Cerebellum (tissue), 4 donors: ENCODE measurements at places on chromosomes 3 and 15.

GRCh38 chr3:15860014-15860934 lies 62.5 kb upstream of the ANKRD28 start:
- DNase-seq = peak; percentile 58

GRCh38 chr3:121883507-121883906 lies 10.7 kb upstream of the SLC15A2 start:
- DNase-seq = no peak

- DNase-seq = no peak
Observed at GRCh38 chr15:51030649-51031316, 63.9 kb downstream of the TNFAIP8L3 start.

DNA sequence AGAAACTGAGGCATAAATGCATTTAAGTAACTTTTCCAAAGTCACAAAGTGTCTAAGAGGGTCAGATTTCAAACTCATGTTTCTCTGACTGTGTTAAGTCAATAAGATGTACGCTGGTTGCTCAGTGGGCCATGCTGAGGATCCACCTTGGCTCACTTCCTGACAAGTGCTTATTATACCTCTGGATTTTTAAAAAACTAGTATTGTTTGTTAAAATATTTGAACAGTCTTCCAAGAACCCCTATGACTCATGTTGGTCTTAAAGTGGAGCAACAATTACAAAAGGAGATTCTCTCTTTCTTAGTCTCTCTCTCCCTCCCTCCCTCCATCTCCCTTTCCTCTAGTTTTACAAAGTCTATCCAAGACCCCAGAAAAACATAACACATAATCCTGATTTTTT lies 1050.2 kb downstream of the AGBL1 start:
- no peak for DNase-seq

DNA sequence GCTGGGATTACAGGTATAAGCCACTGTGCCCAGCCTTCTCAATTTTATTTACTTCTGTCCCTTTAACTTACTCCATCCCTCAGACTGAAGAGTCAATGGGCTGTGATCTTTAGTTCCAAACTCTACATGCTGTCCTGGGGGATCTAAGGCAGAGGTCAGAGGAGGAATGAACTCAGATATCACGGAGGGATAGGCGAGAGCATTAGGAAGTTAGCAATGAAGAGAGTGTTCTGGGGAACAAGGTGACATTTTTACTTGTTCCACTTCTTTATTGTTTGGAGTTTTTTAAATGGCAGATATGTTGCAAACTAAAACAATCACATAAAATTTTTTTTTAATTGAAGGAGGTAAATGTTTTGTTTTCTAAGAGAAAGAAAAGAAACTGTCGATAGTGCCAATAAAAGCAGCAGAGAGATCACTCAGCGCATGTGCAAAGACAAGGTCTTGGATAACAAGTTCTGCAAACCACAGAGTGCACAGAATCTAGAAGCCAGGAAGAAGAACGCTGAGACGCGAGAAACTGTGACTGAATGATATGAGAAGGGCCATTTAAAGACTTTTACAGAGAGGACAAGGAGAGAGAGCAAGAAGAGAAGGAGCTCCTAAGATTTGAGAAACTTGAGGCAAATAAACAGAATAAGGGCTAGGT lies 10.8 kb upstream of the CA12 start:
- DNase-seq = no peak

DNA sequence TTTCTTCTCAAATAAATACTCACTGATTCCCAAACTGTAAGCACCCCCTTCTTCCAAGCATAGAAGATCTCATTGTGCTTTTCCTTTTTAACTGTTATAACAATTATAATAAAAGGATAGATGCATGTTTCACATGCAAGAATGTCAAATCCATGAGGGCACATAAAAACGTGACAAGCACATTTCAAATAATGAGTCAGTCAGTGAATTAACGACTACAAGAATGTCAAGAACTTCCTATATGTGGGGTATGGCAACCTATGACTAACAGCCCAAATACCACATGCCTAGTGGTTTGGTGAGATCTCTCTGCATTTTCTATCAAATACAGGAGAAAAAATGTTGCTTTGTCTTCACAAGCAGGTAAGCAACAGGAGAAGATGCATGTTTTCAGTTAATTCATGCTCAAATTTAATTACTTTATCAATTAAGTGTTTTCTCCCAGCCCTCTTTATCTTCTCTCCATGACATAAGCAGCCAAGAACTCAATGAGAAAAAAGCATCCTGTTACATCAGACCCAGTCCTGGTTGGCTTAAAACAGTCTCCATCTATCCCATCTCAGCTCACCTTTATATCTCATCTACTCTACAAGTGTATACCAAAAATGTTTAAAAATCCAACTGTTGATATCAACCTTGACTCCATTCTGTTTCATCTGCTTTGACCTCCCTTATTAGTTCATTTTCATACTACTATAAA lies 181.5 kb upstream of the LMCD1 start:
- DNase-seq = no peak

- no peak for DNase-seq
Observed at GRCh38 chr3:113129168-113129567, 82.2 kb upstream of the BOC start.
